ENCODE measurements at places on chromosomes 5 and 9. TPM values are rescaled to one million over a fixed set of nuclear protein-coding genes. Genes with fewer than 3 reads are reported as not detected.

- peak; percentile 96 for DNase-seq
Observed at GRCh38 chr5:150034662-150035061, 34.1 kb downstream of the HMGXB3 start.

- DNase-seq, result peak; percentile 14
Observed at GRCh38 chr5:51829230-51829629, 446.0 kb downstream of the ISL1 start.

- DNase-seq, result peak; percentile 44
Observed at GRCh38 chr5:66171349-66172344, 27.5 kb downstream of the SREK1 start.

GRCh38 chr9:111966861-111967291, 70.3 kb downstream of the UGCG start:
- DNase-seq, result peak; percentile 53

Gene SHISAL2B
- total RNA-seq, result not detected

Gene FABP6
- 3.6 TPM for total RNA-seq

Gene PCDHA11
- not detected for total RNA-seq

Gene PSMD5
- 35.3 TPM for total RNA-seq

Data from RPMI7951 (cell line).